ENCODE measurements at places on chromosomes 7 and 10. TPM values are rescaled to one million over a fixed set of nuclear protein-coding genes. Genes with fewer than 3 reads are reported as not detected.

Gene ACSL5
- 7.1 TPM for total RNA-seq

Gene OPALIN
- total RNA-seq, result 4.8 TPM

Gene ARHGAP12
- 87.2 TPM for total RNA-seq

Gene CLDN3
- not detected for total RNA-seq

Gene PAX4
- not detected for total RNA-seq

Gene DOCK1
- 74.1 TPM for total RNA-seq

Gene TSPAN14
- total RNA-seq, result 38.7 TPM

Gene CCDC172
- total RNA-seq, result not detected

Gene STEAP1B
- 2.2 TPM for total RNA-seq

Gene MMP21
- total RNA-seq, result 0.40 TPM

Gene OPN4
- not detected for total RNA-seq
